ENCODE measurements at places on chromosomes 5 and 9. TPM values are rescaled to one million over a fixed set of nuclear protein-coding genes. Genes with fewer than 3 reads are reported as not detected.

FAM174A gene
- total RNA-seq, result 8.3 TPM

DNA sequence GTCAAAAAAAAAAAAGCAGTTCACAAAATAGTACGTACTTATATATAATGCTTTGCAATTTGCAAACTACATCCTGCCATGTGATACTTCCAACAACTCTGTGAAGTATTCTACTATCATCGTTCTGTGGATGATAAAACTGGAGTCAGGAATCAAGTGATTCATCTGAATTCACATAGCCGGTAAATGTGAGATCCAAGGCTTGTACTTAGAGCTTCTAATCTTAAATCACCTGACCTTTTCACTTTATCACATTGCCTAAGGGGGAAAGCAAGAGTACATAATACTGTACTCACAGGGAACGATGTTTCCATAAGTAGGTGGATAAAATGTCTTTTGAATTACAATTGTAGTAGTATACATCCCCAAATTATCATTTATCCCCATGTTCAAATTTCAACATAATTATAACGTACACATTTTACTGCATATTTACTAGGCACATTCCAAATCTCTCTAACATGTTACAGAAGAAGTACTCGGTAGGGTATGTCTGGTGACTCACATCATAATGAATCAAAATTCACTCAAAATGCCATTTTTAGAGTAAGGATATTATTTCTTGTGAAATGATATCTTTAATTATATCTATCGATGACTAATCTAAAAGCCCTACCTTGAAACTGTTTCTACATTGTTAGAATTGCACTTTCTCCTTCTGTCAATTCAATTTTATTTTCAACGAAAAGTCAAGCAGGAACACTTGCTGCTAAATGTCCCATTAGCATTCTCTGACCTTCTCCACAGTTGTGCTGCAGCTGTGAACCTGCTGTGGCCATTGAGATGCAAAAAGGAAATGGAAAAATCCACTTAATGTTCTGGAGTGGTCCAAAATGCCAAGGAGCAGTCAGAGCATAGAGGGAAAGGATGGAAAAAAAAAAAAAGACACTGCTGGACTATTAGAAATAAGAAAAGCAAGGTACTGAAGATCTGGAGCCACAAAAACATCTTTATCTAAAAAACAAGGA is 78.9 kb downstream of the OR2K2 start:
- no peak for DNase-seq

GRCh38 chr9:18579536-18579935 is 105.6 kb downstream of the ADAMTSL1 start:
- no peak for DNase-seq

- no peak for DNase-seq
Observed at GRCh38 chr5:61809651-61810050, 477.6 kb downstream of the ZSWIM6 start.

RLN1 gene
- 0.91 TPM for total RNA-seq
